Activated T-helper 1 cell treated with anti-CD3 and anti-CD28 coated beads, Interleukin-2, amount 50 U/mL, for 16 hours (primary cell): ENCODE measurements at places on chromosomes 7 and 10.
A peak's percentile ranks its signal among the peaks of the same experiment; 100 is the strongest.

- no peak for DNase-seq
Observed at GRCh38 chr7:36253699-36254098, 100.6 kb downstream of the EEPD1 start.

DNA sequence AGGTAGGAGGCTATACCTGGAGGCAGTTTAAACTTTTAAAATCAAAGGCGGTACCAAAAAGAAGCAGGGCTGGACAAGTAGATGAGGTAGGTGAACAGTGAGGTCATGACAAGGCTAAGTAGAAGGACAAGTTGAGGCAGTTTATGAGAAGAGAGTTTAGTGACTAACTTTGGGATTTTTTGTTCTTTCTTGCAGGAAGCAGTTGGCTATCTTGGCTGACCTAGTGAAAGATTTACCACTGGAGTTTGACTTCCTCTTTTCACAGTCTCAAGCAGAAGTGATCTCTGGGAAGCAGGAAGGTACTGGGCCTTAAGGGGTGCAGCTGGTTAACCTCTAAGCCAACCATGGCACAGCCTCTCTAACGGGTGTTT is 26.3 kb downstream of the ENTPD7 start:
- no peak for DNase-seq

DNA sequence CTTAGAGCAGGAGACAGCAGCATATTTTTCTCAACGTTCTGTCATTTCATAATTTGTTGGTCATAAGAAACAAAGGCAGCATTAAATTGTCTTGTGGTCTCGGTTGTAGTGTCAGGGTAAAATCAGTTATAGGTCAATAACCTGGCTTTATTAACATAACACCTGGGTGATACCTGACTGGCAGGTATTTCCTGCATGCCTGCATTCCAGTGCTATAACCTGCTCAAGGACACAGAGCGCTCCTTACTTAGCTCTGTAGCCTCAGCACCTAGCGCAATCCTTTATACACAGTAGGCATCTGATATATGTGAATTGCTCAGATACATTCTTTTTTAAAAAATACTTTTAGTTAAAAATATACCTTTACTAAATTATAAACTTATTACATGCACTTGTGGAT is 38.9 kb upstream of the PRKG1 start:
- no peak for DNase-seq

DNA sequence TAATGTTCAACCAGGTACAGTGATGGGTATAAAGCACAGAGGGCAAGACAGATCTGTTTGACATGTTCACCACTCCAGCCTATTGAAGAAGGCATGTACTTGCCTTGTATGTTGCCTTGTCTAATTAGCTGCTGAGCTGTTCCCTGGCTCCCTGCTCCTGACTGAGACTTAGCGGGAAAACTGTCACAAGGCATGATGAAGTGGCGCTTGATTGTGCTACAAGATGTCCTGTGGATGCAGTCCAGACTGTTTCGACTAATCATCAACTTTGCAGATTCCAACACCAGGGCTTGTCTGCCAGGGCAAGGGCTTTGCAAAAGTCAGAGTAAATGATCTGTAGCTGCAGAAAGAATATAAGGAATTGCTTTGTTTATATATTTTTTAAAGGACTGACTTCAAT is 136.2 kb upstream of the NRBF2 start:
- no peak for DNase-seq

DNA sequence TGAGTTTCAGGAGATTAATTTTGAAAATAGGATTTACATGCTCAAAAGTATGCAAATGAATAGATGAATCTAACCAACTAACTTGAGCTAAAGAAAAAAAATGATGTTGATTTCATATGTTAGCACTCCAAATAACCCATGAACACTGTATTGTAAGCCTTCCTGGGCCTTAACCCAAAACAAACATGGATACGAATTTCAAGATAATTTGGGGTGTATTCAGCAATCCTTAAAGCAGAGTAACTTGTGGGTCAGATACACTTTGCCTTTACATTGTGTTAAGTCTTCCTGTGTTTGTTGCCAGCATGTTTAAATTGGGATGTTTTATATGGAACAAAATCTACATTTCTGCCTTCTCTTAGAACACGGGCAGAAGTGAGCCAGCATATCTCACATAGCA is 124.2 kb upstream of the WDR11 start:
- DNase-seq: no peak

GRCh38 chr7:144821067-144821466 is 14.8 kb downstream of the TPK1 start:
- DNase-seq: no peak

GRCh38 chr10:23648618-23649017 is 209.7 kb downstream of the OTUD1 start:
- no peak for DNase-seq

DNA sequence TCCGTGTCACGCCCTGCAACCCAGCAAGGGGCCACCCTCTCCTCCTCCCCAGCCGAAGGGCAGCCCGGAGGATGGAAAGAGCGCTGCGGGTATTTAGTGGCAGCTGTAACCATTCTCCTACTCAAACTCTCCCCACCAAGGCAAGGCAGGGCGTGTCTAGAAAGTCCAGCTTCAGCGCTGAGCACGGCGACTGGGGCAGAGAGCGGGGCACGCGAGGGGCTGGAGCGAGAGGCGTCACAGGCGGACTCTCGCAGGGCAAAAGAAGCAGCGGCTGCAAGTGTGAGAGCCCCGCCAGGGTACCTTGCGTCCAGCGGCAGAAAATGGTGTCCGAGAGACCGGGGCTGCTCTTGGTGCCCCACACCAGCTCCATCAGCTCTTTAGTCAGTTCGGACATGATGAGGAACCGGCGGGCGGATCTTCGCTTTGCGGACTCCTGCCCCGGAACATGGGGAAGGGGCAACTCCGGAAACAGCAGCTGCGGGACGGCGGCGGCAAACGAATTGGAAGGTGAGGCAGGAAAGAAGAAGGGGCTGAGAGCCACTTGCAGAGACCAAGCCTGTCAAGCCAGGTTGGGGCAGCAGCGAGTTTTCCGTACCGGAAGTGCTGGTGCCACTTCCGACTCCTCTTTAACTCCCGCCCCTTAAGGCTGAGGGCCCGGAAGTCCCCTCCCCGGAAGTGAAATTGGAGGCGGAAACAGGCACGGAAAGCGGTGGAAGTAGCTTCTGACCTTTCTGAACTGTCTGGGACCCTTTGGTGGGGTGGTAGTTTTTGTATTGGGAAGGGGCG is at the start of gene MINDY3:
TSS of gene MINDY3 (minus strand) at position 602 of the 786 bp plus-strand sequence. CDS start at position 394, 208 bp downstream.
- peak; percentile 71 for DNase-seq
